Right forelimb (tissue), 1 donor: ENCODE measurements at places on chromosomes 4 and X.
A peak's percentile ranks its signal among the peaks of the same experiment; 100 is the strongest.

DNA sequence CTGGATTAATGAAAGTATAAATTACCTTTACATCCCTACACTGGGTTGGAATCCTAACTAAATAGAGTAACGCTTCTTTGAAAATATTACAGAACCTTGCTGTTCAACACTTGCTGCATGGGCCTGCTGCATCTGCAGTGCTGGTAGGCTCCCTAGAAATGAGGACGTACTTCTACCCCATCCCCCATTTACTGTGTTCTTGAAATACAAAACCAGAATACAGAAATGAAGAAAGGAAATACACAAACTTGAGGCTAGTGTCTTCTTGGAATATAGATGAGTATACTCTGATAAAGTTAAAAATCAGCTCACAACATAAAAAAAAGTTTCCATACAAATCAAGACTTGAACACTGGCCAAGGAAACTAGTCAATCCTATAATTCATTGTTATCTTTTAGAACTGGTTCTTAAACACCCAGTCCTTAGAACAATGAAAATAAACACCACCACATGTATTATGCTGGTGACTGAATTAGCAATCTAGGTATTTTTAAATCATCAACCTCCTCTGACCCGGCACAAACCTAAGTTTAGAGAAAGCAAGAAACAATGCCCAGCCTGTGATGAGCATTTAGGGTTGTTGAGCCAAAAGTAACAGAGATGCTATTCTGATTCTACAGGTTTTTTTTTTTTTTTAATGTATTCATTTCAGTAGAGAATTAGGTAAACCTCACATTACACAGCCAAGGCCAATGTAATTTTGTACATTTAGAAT is 49.7 kb downstream of the ATP8A1 start:
- DNase-seq = no peak

DNA sequence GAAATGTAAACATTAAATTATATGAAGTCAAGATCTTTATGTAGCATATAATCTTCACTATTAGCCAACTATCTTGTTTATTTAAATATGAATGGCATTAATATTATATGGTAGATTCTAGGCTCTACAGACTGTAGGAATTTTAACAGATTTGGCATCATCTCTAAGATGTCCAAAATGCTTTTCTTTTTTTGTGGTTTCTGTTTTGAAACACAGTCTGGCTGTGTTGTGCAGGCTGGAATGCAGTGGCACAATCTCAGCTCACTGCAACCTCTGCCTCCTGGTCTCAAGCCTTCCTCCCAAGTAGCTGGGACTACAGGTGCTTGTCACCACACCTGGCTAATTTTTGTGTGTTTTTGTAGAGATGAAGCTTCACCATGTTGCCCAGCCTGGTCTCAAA is 76.2 kb downstream of the ELOVL6 start:
- no peak for DNase-seq

DNA sequence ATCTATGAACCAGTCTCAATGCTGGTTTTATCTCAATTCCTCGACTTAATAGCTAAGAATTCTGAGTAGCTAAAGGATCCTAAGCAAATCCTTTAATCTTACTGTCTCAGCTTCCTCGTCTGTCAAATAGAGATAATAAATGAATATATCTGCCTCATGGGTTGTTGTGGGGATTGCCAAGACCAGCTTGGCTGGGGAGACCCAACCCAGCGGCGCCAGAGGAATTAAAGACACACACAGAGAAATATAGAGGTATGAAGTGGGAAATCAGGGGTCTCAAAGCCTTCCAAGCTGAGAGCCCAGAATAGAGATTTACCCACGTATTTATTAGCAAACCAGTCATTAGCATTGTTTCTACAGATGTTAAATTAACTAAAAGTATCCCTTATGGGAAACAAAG is 41.9 kb downstream of the SLC34A2 start:
- DNase-seq = no peak

GRCh38 chrX:48532161-48532560 is 7.4 kb upstream of the TBC1D25 start:
- DNase-seq = no peak

DNA sequence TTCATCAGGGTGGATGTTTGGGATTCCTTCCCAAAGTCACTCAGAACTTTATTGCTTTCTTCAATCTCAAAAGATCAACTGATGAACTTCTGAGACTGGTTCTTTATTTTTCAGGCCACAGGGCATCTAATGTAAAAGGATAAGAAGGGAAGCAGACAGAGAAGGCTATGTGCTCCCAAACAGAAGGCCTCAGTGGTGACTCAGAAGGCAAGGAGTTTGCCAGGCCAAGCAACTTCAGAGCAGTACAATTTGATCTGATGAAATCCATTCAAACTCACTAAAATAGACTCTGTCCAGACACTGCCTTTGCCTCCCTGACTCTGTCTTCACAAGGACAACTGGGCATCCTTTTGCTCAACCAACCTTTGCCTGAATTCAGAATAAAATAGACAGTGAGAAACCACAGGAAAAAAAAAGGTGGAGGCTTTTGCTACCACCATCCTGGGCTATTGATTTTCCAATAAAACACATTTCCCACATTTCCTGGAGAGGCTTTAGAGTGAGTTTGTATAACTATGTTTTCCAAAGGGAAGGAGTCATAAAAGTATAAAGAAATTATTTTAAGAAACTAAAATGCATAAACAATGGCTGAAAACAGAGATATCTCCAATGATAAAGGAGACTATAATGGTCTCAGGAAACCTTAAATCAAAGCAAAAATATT is 55.2 kb downstream of the ARHGEF6 start:
- no peak for DNase-seq

DNA sequence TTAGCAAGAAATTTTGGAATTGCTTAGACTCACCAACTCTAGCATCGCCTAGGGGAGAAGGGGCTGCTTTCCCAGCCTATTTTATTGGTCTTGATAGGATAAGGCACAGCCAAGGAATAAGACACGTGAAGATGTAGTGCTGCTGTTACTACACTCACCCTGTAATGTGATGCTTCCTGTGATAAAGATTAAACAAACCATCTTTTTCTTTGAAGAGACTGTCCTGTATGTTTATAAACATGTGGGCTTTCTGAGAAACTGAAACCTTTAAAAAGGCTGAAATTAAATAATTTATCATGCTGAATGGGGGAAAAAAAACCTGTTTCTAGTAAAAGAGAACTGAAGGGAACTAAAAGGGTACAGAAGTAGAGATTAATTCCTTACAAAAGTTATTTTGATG is 13.2 kb downstream of the TAPT1 start:
- no peak for DNase-seq

DNA sequence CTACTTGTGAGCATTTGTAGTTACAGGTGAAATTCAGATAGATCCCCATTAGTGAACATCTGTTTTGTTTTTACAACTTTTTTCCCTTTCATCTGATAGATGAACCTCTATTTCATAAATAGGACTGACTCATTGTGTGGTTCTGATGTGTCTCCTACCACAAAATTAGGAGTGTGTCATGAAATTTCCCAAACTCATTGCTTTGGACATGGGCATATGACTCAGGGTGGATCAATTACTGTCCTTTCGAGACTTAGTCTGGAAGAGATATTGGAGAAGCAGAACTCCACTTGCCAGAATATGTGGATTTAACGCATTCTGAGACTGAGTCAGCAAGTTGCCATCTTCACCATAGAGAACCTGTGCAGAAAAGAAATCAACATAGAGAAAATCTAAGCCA is 53.5 kb upstream of the PCDH10 start:
- DNase-seq = no peak

- peak; percentile 24 for DNase-seq
These were observed 24.6 kb upstream of the SORCS2 start for GRCh38 chr4:7167706-7168105.

- no peak for DNase-seq
These were observed 46.8 kb downstream of the PSAPL1 start for GRCh38 chr4:7387925-7388324.

DNA sequence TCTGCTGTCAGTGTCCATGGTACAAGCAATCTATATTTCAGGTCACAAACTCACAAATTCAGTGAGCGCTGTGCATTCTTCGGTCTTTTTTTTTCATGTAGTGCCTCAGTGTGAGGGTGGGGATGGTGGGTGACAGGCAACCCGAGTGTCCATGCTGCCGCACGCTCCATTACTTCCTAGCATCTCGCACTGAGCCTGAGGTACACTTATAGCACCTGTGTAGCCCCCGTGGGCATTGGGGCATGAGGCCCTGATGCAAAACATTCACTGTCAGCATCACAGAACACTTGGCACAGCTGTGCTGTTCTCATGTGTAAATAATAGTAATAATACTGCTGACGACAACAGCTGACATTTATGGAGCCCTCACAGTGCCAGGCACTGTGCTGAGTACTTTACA is 31.6 kb downstream of the EVC2 start:
- DNase-seq = no peak

DNA sequence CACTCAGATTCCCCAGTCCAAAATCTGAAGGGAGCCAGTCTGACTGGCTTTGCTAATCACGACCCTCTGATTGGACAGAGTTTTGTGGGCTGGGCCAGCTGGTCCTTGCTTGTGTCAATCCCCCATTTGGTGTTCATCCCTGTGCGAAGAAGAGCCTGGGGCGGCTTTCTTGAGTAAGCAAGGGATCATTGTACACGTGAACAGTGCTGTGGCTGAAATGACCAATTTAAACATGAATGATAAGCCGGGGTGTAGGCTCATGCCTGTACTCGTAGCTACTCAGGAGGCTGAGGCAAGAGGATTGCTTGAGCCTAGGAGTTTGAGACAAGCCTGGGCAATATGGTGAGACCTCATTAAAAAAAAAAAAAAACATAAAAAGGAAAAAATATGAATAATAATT is 379.1 kb downstream of the RAPGEF2 start:
- DNase-seq = no peak

- no peak for DNase-seq
These were observed 27.1 kb downstream of the IGFBP7 start for GRCh38 chr4:57083090-57083489.

DNA sequence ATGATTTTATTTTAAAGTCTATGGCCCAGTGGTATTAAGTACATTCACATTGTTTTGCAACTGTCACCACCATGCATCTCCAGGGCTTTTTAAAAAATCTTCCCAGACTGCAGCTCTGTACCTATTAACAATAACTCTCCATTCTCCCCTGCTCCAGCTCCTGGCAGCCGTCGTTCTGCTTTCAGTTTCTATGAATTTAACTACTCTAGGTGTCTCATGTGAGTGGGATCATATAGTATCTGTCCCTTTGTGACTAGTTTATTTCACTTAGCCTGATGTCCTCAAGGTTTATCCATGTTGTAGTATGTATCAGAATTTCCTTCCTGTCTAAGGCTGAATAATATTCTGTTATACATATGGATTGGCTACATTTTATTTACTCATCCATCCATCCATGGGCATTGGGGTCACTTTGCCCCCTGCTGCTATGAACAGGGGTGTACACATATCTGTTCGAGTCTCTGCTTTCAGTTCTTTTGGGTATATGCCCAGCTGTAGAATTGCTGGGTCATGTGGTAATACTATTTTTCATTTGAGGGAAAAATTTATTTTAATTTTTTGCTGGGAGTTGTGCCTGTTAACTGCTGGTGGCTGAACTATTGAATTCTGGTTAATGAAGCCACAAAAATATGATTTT is 131.3 kb downstream of the ARHGAP10 start:
- no peak for DNase-seq

GRCh38 chr4:129138810-129139496 is 43.0 kb downstream of the C4orf33 start:
- DNase-seq = no peak

DNA sequence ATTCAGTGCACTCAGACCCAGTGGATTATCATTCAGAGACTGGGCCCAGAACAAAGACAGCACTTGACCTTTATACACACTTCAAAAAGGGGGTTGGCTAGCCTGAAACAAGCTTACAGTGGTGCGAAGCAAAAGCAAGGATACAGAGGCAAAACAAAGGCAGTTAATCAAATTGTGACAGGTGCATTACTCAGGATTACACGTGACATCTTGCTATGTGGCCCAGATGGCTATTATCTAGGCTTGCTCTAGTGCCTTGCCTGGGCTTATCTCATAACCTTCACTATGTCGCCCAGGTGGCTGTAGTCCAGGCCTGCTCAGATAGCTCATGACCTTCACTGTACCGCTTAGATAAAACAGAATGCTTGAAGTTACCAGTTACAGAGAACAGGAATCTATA is 1092.1 kb upstream of the PRKX start:
- DNase-seq = no peak

GRCh38 chr4:160286051-160286450 is 1183.2 kb downstream of the RAPGEF2 start:
- DNase-seq = no peak

DNA sequence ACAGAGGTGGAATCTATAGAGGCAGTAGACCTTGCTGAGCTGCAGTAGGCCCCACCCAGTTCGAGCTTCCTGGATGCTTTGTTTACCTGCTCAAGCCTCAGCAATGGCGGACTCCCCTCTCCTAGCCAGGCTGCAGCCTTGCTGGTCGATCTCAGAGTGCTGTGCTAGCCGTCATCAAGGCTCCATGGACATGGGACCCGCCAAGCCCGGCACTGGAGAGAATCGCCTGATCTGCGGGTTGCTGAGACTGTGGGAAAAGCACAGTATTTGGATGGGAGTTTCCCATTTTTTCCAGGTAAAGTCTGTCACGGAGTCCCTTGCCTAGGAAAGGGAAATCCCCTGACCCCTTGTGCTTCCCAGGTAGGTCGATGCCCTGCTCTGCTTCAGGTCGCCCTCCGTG is 124.8 kb upstream of the KLF8 start:
- DNase-seq = no peak

GRCh38 chr4:79083406-79084010 is 144.3 kb upstream of the PAQR3 start:
- no peak for DNase-seq

DNA sequence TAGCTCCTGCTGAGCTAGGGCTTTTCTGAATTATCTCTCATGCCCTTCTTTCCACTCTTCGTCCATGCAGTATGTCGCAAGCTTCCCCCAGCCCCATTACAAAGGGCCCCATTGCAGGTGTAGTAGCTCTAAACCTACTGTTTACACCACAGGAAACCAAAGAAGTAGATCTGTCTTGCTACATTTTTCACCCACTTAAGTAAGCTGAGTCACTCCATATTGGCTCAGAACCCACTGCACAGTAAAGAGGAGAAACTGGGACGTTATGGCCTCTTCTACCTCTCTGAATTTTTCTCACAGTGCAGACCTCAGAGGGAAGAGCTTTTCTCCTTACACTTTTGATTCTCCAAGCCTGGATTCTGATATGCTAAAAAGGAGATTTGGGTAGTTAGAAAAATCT is 200.2 kb downstream of the SMARCA1 start:
- no peak for DNase-seq

GRCh38 chrX:12947545-12948235 is 27.2 kb upstream of the TMSB4X start:
- DNase-seq = no peak

DNA sequence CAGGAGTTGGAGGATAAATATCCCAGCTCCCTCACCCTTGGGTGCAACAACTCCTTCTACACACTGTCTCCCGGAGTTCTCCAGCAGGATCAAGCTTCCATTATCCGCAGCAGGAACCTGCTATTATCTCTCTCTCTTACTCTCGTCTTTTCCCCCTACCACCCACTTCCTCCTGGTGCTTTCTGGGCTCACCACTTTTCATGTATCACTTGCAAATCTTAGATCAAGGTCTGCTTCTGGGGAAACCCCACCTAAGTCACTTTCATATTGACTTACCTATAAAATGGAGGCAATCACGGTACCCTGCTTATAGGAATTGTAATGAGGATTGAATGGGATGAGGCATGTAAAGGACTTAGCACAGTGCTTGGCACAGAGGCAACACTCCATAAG is 589.5 kb downstream of the BCOR start:
- DNase-seq = no peak

GRCh38 chr4:32219306-32220075 is 1499.3 kb downstream of the PCDH7 start:
- DNase-seq = no peak

- no peak for DNase-seq
These were observed 427.3 kb upstream of the FAM241A start for GRCh38 chr4:111717921-111718320.

- no peak for DNase-seq
These were observed 29.9 kb downstream of the RBMX start for GRCh38 chrX:136850441-136851175.
